ENCODE measurements at places on chromosomes 16 and 17.

GRCh38 chr17:78124081-78124835, 4.3 kb downstream of the TMC6 start:
- no peak overlapping the region for H3K4me3 ChIP-seq
- peaks cover 16% of the 10 kb centered on the region for H3K4me1 ChIP-seq
- H3K36me3 ChIP-seq, result no peaks in the 10 kb centered on the region
- no peak overlapping the region for H3K27ac ChIP-seq
- H3K27me3 ChIP-seq, result peaks cover 6% of the 10 kb centered on the region
- no peak for DNase-seq

DNA sequence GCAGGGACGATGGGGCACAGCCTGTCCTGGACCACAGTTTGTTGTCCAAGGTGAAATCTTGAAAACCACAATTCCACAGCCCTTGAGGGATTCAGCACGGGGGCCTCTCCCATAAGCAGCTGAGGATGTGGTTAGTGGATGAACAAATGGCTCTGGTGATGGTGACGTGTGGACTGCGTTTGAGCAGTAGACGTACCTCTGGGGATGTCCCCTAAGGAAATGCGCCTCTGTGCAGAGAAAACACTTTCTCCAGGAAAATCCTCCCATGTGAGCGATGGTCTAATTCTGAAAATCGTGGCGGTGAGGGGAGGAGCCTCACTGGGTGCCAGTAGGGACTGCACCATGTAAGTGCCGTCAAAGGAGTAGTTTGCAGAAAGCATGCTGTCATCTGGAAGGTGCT, 2.7 kb upstream of the SEPTIN12 start:
- H3K4me3 ChIP-seq, result no peak overlapping the region
- H3K4me1 ChIP-seq, result no peaks in the 10 kb centered on the region
- no peaks in the 10 kb centered on the region for H3K27me3 ChIP-seq
- no peak for DNase-seq
- peak overlapping the region; percentile 62 for H3K27ac ChIP-seq

DNA sequence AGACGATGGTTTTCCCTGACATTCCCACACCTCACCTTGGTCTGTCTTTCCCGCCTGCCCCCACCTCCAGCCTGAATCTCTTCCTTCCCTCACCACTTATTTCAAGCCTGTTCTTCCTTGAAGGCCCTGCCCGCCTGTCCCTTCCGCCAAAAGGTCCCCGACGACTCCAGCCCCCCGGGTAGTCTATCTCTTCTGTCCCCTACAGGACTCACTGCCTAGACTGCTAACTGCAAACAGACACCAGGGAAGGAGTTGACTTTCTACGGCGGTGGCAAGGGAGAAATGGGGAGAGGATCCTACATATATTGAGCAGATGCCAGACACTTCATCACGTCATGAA, 53.7 kb downstream of the NT5M start:
- no peak for DNase-seq
- no peak overlapping the region for H3K4me3 ChIP-seq
- H3K36me3 ChIP-seq, result peaks cover 2% of the 10 kb centered on the region
- no peaks in the 10 kb centered on the region for H3K27me3 ChIP-seq
- no peak overlapping the region for H3K27ac ChIP-seq
- H3K4me1 ChIP-seq, result peaks cover 10% of the 10 kb centered on the region

- DNase-seq, result no peak
- H3K4me1 ChIP-seq, result peaks cover 9% of the 10 kb centered on the region
- peaks cover 62% of the 10 kb centered on the region for H3K27me3 ChIP-seq
- no peak overlapping the region for H3K27ac ChIP-seq
- H3K4me3 ChIP-seq, result no peak overlapping the region
- peaks cover 2% of the 10 kb centered on the region for H3K36me3 ChIP-seq
Observed at GRCh38 chr17:79019632-79020584, 4.1 kb upstream of the C1QTNF1 start.

DNA sequence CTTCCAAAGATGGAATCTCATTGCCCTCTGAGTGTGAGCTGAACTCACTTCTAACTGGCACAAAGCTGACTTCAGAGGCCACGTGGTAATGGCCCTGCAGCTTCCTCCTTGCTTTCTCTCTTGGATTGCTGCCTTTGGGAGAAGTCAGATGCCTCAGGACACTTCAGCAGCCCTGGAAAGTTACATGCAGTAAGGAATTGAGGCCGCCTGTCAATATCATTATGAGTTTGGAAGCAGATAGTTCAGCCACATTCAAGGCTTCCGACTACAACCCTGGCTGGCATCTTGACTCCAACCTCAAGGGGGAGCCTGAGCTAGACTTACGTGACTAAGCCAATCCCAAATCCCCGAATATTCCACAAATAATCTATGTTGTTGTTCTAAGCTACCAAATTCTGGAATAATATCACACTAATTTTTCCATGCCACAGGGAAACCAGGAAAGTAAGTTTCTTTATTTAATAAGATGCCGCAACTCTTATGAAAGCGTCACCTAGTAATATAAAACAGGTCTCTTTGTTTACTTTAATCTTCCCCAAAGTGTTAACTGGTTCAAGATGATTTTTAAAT, 13.6 kb downstream of the CEP20 start:
- no peak overlapping the region for H3K4me3 ChIP-seq
- H3K27me3 ChIP-seq, result no peaks in the 10 kb centered on the region
- no peak overlapping the region for H3K27ac ChIP-seq
- peak; percentile 43 for DNase-seq
- peaks cover 7% of the 10 kb centered on the region for H3K4me1 ChIP-seq

DNA sequence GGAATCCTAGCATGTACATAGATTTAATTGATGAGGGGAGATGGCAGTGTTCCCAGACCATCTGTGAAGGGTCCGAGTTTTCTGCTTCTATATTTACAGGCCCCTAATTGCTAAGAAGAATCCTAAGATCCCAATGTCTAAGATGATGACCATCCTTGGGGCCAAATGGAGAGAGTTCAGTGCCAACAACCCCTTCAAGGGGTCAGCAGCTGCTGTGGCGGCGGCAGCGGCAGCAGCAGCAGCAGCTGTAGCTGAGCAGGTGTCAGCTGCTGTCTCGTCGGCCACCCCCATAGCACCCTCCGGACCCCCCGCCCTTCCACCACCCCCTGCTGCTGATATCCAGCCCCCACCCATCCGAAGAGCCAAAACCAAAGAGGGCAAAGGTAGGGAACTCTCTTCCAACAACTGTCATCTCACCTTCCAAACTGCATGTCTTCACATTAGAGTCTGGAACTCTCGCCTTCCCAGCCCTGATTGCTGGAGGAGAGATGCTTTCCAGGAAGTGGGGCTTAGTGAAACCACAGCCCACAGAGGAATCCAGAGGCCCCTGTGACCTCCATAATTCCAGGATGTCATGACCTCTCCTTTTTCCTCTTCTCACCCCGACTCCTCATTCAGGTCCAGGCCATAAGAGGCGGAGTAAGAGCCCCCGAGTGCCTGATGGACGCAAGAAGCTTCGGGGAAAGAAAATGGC, 4.7 kb downstream of the CHD3 start:
- no peaks in the 10 kb centered on the region for H3K27me3 ChIP-seq
- H3K36me3 ChIP-seq, result peaks cover 23% of the 10 kb centered on the region
- H3K27ac ChIP-seq, result no peak overlapping the region
- no peak for DNase-seq
- no peak overlapping the region for H3K4me3 ChIP-seq
- peaks cover 14% of the 10 kb centered on the region for H3K4me1 ChIP-seq

DNA sequence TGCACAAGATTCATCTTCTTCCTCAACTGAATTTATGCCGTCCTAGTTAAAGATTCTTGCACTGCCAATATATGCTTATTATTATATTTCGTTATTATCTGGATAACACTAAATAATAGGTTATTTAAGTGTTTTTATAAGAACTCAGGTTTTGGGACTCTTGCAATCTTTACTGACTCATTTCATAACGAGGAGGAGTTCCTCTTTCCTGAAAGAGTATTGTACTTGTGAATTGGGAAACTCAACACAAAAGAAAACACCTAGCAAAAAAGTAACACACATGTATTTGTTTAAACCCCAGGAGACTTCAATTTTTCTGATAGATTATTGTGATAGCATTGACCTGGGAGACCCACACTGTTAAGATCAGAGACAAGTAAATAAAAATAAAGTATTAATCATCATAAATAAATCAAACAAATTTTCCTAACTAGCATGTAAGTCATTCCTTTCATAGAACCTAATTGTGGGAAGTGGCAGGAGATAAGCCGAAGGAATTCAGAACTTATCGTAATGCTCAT, 505.8 kb downstream of the KCNJ2 start:
- no peaks in the 10 kb centered on the region for H3K27me3 ChIP-seq
- no peak overlapping the region for H3K27ac ChIP-seq
- H3K4me3 ChIP-seq, result no peak overlapping the region
- peaks cover 4% of the 10 kb centered on the region for H3K36me3 ChIP-seq

DNA sequence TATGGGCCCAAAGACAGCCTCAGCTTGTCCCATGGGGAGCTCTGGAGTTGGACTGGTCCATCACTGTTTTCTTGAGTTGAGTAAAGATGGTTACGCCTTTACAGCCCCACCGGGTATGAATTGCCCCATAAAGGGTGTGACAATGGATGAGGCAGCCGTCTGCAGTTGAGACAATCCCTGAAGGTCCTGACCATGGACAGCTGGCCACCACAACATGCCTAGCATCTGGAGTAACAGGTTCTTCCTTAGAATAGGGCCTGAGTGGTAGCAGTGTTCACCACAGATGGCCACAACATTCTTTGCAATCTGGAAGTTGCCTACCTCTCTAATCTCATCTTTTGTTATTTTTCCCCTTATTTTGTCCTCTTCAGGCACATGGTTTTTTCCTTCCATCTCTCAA, 51.5 kb upstream of the HS3ST2 start:
- no peaks in the 10 kb centered on the region for H3K36me3 ChIP-seq
- H3K27me3 ChIP-seq, result peaks cover 11% of the 10 kb centered on the region
- H3K4me1 ChIP-seq, result peaks cover 20% of the 10 kb centered on the region
- DNase-seq, result no peak

DNA sequence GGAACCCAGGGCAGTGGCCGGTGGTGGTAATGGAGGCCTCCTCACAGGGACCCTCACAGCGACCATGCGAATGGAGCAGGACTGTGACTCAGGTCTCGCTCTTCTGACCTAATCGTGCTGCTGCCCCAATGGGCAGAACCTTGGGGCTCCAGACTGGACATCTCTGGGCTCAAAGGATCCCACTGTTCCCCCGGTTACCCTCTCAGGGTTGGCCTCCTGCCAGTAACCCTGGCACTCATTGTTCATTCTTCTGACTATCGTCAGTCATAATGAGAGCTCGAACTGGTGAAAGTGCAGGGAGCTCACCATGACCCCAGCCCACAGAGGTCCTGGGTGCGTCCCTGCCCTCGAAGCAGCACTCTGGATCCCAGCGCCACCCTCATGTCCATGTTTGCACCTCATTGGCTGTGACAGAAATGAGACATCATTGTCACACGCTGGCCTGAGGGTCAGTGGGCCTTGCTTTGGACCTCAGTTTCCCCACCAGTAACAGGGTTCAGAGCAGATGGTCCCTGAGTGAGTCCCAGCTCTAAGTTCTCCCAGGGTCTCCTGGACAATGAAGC, 4.0 kb upstream of the NPRL3 start:
- H3K36me3 ChIP-seq, result no peaks in the 10 kb centered on the region
- peak overlapping the region; percentile 35 for H3K27ac ChIP-seq
- no peak for DNase-seq
- peak overlapping the region; percentile 59 for H3K4me3 ChIP-seq

DNA sequence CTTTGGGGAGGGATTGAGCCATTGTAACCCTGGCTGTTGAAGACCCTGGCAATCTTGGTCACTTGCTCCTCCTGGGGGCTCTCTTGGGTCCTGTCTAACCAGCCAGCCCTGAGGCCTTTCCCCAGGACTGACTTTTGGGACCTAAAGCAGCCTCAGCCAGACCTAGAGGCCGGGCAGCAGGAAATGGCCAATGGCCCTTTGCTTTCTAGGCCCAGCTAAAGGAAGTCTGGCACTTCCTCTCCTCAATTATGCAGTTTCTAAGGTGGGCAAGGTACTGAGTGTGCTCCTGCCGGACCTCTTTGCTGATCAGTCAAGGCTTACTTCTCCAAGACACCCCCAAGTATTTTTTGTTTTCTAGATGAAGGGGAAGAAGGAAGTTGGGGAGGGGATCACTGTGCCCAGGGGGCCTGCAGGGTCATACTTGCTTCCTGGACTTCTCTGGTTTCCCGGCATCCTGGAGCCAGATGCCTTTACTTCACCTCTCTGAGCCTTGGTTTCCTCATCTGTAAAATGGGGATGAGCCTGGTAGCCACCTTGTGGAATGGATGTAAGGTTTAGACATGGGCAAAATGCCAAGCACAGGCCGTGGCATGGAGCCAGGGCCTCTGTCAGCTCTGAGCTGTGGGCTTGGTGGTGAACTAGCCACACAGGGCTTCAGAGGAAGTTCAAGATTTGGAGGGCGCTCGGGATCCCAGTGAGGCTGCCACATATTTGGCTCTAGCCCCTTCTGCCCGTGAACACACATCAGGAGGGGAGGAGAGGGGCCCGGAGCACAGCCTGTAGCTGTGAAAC, 8.6 kb downstream of the CX3CL1 start:
- H3K4me3 ChIP-seq, result no peak overlapping the region
- H3K27me3 ChIP-seq, result no peaks in the 10 kb centered on the region
- H3K27ac ChIP-seq, result no peak overlapping the region

- H3K4me3 ChIP-seq, result no peak overlapping the region
- no peak overlapping the region for H3K27ac ChIP-seq
- peaks cover 10% of the 10 kb centered on the region for H3K4me1 ChIP-seq
- no peaks in the 10 kb centered on the region for H3K36me3 ChIP-seq
- peaks cover 27% of the 10 kb centered on the region for H3K27me3 ChIP-seq
Observed at GRCh38 chr16:556474-557173, 3.6 kb upstream of the PRR35 start.

GRCh38 chr16:67539691-67540635, 11.3 kb downstream of the RIPOR1 start:
- H3K27me3 ChIP-seq, result peaks cover 33% of the 10 kb centered on the region
- H3K27ac ChIP-seq, result no peak overlapping the region
- H3K4me3 ChIP-seq, result peak overlapping the region; percentile 85
- H3K4me1 ChIP-seq, result peaks cover 29% of the 10 kb centered on the region

DNA sequence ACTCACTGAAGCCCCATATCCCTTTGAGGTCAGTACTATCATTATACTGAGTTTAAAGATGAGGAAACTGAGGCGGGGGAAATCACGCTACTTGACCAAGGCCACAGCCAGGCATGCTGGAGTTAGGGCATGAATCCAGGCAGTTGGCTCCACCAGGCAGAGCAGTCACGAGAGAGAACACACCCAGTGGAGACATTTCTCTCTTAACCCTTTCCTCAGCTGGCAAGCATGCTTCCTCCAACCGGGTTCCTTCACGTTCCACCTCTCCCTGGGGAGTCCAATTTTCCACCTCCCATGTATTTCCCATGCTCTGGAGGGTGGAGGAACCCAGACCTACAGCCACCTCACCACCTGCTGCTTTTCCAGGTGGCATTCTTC, 32.8 kb downstream of the VAC14 start:
- H3K27me3 ChIP-seq, result no peaks in the 10 kb centered on the region
- DNase-seq, result no peak
- H3K4me1 ChIP-seq, result no peaks in the 10 kb centered on the region
- no peak overlapping the region for H3K27ac ChIP-seq

GRCh38 chr17:81651692-81652091, 4.7 kb downstream of the PDE6G start:
- no peak overlapping the region for H3K27ac ChIP-seq
- DNase-seq, result no peak
- H3K27me3 ChIP-seq, result no peaks in the 10 kb centered on the region
- H3K36me3 ChIP-seq, result no peaks in the 10 kb centered on the region
- no peak overlapping the region for H3K4me3 ChIP-seq
- H3K4me1 ChIP-seq, result peaks cover 11% of the 10 kb centered on the region
